Naive thymus-derived CD4-positive, alpha-beta T cell (primary cell): ENCODE measurements at places on chromosomes 3 and 15.

- H3K4me3 ChIP-seq, result no peak overlapping the region
- H3K4me1 ChIP-seq, result peaks cover 23% of the 10 kb centered on the region
- no peak overlapping the region for H3K27ac ChIP-seq
- DNase-seq, result no peak
Observed at GRCh38 chr3:44867421-44868111, 5.9 kb downstream of the TMEM42 start.

GRCh38 chr3:46848271-46849044 is 14.8 kb downstream of the MYL3 start:
- H3K4me3 ChIP-seq, result no peak overlapping the region
- no peaks in the 10 kb centered on the region for H3K36me3 ChIP-seq

- DNase-seq, result no peak
- H3K4me3 ChIP-seq, result no peak overlapping the region
- no peaks in the 10 kb centered on the region for H3K27me3 ChIP-seq
- H3K36me3 ChIP-seq, result no peaks in the 10 kb centered on the region
Observed at GRCh38 chr3:52831500-52832301, 1.2 kb upstream of the ITIH4 start.

DNA sequence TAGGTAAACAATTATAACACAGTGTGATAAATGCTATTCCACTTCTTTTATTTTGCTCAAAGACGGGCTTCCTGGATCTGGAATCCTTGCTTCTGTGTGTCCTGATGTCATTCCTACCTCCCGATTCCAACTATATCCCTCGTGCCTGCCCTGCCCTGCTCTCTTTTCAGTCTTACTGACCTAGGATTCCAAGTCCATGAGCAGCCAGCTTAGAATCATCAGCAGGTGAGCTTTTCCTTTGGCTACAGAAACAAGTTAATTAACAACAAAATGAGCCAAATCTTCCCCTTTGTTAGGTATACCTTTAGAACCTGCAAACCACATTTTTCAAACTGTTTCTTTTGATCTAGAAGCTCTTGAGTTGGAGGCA is 21.9 kb upstream of the KPNA1 start:
- no peak overlapping the region for H3K27ac ChIP-seq
- H3K27me3 ChIP-seq, result no peaks in the 10 kb centered on the region
- DNase-seq, result no peak
- H3K4me1 ChIP-seq, result no peaks in the 10 kb centered on the region
- H3K4me3 ChIP-seq, result no peak overlapping the region

DNA sequence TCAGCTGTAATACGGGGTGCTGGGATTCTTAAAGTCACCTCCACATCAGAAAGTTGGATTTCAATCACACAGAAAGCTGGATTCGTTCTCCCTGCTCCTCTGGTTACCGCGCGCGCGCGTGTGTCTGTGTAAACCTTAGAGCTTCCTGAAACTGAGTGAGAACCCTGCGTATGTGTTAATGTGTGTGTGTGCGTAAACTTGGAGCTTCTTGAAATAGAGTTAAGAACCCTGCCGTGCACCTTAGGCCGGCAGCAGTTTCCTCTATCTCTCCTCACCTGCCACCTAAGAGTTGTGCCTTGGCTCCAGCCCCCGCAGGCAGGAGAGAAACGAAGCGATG is 531 bp downstream of the LZTFL1 start:
- H3K27ac ChIP-seq, result peak overlapping the region; percentile 88
- no peaks in the 10 kb centered on the region for H3K36me3 ChIP-seq
- H3K4me3 ChIP-seq, result peak overlapping the region; percentile 77
- peaks cover 13% of the 10 kb centered on the region for H3K4me1 ChIP-seq

DNA sequence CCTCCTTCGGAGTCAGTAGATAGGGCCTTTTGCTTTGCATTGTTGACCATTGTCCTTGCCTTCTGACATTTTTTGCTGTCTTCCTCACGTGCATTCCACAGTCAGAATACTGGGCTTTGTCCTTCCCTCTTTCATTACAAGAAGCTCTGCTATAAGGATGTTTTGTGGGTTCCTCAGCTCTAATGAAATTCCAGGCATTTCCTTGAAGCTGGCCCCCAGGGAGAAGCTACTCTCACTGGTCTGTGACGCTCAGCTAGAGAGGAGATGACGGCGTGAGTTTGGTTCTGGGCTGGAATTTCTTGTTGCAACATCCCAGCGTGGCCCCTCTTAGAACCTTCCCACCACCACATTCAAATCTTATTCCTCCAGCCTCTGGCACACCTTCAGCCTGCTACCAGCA is 210.2 kb downstream of the TJP1 start:
- H3K27me3 ChIP-seq, result no peaks in the 10 kb centered on the region
- no peaks in the 10 kb centered on the region for H3K4me1 ChIP-seq
- no peak for DNase-seq
- H3K4me3 ChIP-seq, result no peak overlapping the region

DNA sequence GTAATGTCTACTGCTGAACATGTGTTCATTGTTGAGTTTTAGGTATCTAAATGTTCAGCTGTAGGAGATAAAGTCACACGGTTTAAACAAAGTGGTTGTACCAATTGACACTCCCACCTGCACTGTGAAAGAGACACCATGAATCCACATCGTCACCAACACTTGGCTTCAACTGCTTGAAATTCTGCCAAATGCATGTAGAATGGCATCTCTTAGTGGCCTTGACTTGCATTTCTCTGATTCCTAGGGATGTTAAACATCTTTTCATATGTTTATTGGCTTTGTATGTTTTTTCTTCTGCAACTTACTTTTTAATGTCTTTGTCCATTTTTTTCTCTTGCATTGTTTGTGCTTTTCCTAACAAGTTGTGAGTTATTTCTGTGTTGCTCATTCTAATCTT is 43.4 kb downstream of the RPLP1 start:
- H3K4me3 ChIP-seq, result no peak overlapping the region
- no peaks in the 10 kb centered on the region for H3K4me1 ChIP-seq
- no peak overlapping the region for H3K27ac ChIP-seq
- no peak for DNase-seq

GRCh38 chr3:171334465-171334811 is 125.8 kb downstream of the TNIK start:
- H3K27me3 ChIP-seq, result no peaks in the 10 kb centered on the region
- H3K4me1 ChIP-seq, result peaks cover 5% of the 10 kb centered on the region
- no peaks in the 10 kb centered on the region for H3K36me3 ChIP-seq
- DNase-seq, result no peak
- no peak overlapping the region for H3K27ac ChIP-seq
- H3K4me3 ChIP-seq, result no peak overlapping the region

DNA sequence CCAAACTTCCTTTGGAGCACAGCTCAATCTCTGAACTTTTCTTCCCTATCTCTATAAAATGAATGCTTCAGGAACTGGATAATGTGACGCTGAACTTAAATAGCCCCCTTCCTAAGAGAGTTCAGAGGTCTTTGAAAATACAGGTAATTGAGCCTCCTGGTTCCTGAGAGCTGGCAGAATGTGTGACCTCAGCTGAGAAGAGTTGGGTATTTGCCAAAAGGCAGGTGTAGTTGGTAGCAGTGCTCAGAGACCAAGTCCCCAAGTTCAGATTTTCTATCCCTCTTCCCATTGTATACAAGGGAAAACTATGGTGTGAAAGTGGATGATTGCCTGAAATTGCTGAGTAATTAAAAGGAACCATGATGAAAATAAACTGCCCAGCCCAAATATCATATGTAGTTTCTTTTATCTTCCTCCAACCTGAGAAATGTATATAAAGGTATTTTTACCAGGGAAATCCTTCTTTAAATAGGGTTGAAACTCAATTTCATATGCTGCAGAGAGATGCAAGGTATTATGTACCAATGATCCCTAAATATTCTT is 154.6 kb upstream of the ICE2 start:
- H3K27me3 ChIP-seq, result no peaks in the 10 kb centered on the region
- no peak overlapping the region for H3K4me3 ChIP-seq
- no peaks in the 10 kb centered on the region for H3K4me1 ChIP-seq
- H3K36me3 ChIP-seq, result no peaks in the 10 kb centered on the region

GRCh38 chr15:99442252-99442897 is 123.4 kb upstream of the MEF2A start:
- H3K4me1 ChIP-seq, result no peaks in the 10 kb centered on the region
- no peak overlapping the region for H3K4me3 ChIP-seq
- no peaks in the 10 kb centered on the region for H3K27me3 ChIP-seq
- H3K27ac ChIP-seq, result no peak overlapping the region
- no peaks in the 10 kb centered on the region for H3K36me3 ChIP-seq

- DNase-seq, result no peak
- H3K4me3 ChIP-seq, result no peak overlapping the region
- H3K4me1 ChIP-seq, result no peaks in the 10 kb centered on the region
- no peaks in the 10 kb centered on the region for H3K36me3 ChIP-seq
- no peaks in the 10 kb centered on the region for H3K27me3 ChIP-seq
Observed at GRCh38 chr3:122067588-122068240, 12.6 kb downstream of the CD86 start.

DNA sequence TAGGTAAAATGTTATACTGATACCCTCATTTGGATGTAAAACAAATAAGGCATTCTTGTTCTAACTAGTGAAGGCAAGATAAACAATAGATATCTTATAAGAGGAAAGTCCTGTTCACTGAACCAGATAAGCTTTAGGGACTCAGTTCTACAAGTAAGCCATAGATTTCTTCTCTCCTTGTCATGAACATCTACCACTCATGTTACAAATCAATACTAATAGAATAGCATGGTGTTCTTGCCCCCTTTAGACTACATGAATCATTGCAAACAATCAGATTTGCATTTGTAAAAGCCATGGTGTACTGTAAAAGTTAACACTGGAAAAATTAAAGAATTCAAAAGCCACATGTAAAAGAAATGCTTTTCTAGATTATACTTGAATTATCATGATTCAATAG is 500.1 kb downstream of the NLGN1 start:
- DNase-seq, result no peak
- H3K4me1 ChIP-seq, result no peaks in the 10 kb centered on the region
- no peaks in the 10 kb centered on the region for H3K27me3 ChIP-seq
- H3K36me3 ChIP-seq, result no peaks in the 10 kb centered on the region
- no peak overlapping the region for H3K4me3 ChIP-seq

- H3K4me3 ChIP-seq, result no peak overlapping the region
- H3K4me1 ChIP-seq, result no peaks in the 10 kb centered on the region
- no peaks in the 10 kb centered on the region for H3K36me3 ChIP-seq
Observed at GRCh38 chr15:69624155-69624520, 171.5 kb downstream of the RPLP1 start.

DNA sequence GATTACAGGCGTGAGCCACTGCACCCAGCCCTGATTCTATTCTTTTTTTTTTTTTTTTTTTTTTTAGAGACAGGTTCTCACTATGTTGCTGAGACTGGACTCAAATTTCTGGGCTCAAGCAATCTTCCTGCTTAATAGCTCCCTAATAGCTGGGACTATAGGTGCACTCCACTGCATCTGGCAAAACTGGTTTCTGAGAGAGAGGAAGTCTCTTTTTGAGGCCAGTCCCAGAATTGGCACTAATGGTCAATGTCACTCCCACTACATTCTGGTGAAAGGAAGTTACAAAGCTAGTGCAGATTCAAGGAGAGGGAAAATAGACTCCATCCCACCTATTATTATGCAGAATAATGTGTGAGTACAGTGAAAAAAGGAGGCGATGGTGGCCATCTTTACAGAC is 5.8 kb upstream of the TGFBR2 start:
- no peak for DNase-seq
- no peaks in the 10 kb centered on the region for H3K36me3 ChIP-seq
- H3K4me1 ChIP-seq, result peaks cover 11% of the 10 kb centered on the region

DNA sequence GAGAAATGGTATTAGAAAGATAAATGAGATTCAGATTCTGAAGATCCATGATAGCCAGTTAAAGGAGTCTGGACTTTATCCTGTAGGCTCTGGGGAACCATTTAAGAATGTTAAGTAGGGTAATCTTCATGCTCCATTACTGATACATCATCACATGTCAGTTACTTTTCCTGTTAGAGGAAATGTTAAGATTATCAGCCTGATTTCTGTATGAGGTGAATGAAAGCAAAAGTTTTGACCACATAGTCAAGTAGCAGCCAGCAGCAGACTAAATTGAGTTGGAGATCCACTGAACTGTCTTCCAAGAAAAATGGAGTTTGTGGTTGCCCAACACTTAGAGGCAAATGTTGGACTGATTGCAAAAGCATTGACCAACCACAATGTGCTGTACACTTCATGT is 4.7 kb upstream of the COPB2 start:
- H3K4me3 ChIP-seq, result no peak overlapping the region
- H3K4me1 ChIP-seq, result no peaks in the 10 kb centered on the region
- peaks cover 8% of the 10 kb centered on the region for H3K36me3 ChIP-seq
- DNase-seq, result no peak
- H3K27ac ChIP-seq, result no peak overlapping the region

DNA sequence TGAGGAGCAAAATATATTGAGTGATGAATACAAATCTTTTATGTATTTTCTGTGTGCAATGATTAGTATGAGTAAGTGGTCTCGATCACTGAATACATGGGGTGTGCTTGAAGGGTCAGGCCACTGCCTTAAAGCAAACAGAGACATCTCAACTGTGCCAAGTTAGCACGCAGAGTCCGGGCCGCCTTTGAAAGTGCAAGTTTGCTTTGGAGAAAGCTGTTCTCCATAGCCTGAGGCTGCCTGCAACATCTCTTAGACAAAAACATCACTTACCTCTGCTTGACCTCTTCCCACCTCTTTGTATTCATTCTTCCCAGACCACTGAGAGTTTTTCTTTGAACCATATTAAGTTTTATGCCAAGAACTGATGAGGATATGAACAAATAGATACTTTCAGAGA is 267.0 kb downstream of the ZBTB20 start:
- no peak overlapping the region for H3K27ac ChIP-seq
- DNase-seq, result no peak
- no peaks in the 10 kb centered on the region for H3K36me3 ChIP-seq
- H3K27me3 ChIP-seq, result no peaks in the 10 kb centered on the region
- no peaks in the 10 kb centered on the region for H3K4me1 ChIP-seq
- H3K4me3 ChIP-seq, result no peak overlapping the region

- no peaks in the 10 kb centered on the region for H3K4me1 ChIP-seq
- H3K36me3 ChIP-seq, result no peaks in the 10 kb centered on the region
- no peak overlapping the region for H3K27ac ChIP-seq
Observed at GRCh38 chr3:182760576-182761164, 32.6 kb upstream of the ATP11B start.

DNA sequence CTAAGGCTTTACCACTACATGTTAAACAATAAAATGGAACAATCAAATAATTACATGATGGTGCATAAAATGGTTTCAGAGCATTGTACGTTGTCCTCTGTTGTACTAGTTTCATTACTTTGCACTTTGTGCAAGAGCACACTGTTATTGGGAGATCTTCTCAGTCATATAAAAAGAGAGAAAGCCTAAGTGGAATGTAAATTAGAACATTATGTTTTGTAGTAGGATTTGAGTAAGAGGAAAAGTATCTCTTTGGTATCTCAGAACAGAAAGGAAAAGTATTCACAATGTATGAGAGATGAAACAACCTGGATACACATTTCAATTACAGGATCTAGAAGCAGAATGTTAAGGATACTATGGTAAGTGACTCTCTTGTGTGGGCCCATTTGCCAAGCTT is 26.9 kb upstream of the PLSCR2 start:
- no peak overlapping the region for H3K27ac ChIP-seq
- no peaks in the 10 kb centered on the region for H3K27me3 ChIP-seq
- no peaks in the 10 kb centered on the region for H3K4me1 ChIP-seq
- no peaks in the 10 kb centered on the region for H3K36me3 ChIP-seq
